Activated T-helper 1 cell treated with anti-CD3 and anti-CD28 coated beads, Interleukin-12 subunit alpha, Interleukin-12 subunit beta, Interleukin-2, Interleukin-4 antibody, amounts not matched to agents 30 ng/mL and 10 ng/mL and 1 ng/mL, durations not matched to agents 14 hours and 24 hours and 36 hours (primary cell): ENCODE measurements at places on chromosomes 12 and 14. TPM values are rescaled to one million over a fixed set of nuclear protein-coding genes. Genes with fewer than 3 reads are reported as not detected.
A peak's percentile ranks its signal among the peaks of the same experiment; 100 is the strongest.

GRCh38 chr12:40820794-40821484 is 128.7 kb downstream of the CNTN1 start:
- no peaks in the 10 kb centered on the region for H3K4me1 ChIP-seq
- no peaks in the 10 kb centered on the region for H3K27me3 ChIP-seq
- DNase-seq, result no peak

DNA sequence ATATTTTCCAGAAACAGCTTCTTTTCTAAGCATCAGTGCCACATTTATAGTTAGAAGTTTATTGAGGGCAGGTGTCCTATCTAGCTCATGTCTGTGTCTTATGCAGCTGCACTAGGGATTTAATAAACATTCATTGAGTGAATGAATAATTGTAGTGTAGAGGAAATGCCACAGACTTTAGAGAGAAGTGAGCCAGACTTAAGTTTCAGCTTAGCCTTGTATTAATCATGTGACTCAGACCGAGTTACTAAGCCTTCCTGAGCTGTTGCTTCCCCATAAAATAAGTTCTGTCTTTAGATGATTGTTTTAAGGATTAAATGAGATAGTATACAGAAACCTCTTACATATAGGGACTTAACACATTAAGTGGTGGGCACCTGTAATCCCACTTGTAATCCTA is 236.1 kb upstream of the DDHD1 start:
- H3K4me1 ChIP-seq, result no peaks in the 10 kb centered on the region
- H3K27ac ChIP-seq, result no peak overlapping the region
- H3K27me3 ChIP-seq, result no peaks in the 10 kb centered on the region
- DNase-seq, result no peak
- H3K4me3 ChIP-seq, result no peak overlapping the region
- H3K36me3 ChIP-seq, result no peaks in the 10 kb centered on the region

Gene KRT74
- not detected in 2 replicates for total RNA-seq

GRCh38 chr14:64387232-64387781 is 846 bp upstream of the MTHFD1 start:
- peaks cover 18% of the 10 kb centered on the region for H3K36me3 ChIP-seq
- H3K4me3 ChIP-seq, result peak overlapping the region; percentile 97
- peak overlapping the region; percentile 90 for H3K27ac ChIP-seq
- H3K4me1 ChIP-seq, result peaks cover 24% of the 10 kb centered on the region

Gene ERP27
- 2.2 and 2.3 TPM in 2 replicates for total RNA-seq

GRCh38 chr12:125604976-125605375 is 539.7 kb downstream of the AACS start:
- H3K4me3 ChIP-seq, result no peak overlapping the region
- no peaks in the 10 kb centered on the region for H3K36me3 ChIP-seq
- no peak for DNase-seq
- H3K4me1 ChIP-seq, result no peaks in the 10 kb centered on the region

GRCh38 chr12:99146730-99147129 is 500.8 kb upstream of the GARIN6 start:
- no peaks in the 10 kb centered on the region for H3K27me3 ChIP-seq
- no peak overlapping the region for H3K27ac ChIP-seq
- DNase-seq, result no peak
- H3K4me3 ChIP-seq, result no peak overlapping the region
- H3K4me1 ChIP-seq, result no peaks in the 10 kb centered on the region
- H3K36me3 ChIP-seq, result no peaks in the 10 kb centered on the region

DNA sequence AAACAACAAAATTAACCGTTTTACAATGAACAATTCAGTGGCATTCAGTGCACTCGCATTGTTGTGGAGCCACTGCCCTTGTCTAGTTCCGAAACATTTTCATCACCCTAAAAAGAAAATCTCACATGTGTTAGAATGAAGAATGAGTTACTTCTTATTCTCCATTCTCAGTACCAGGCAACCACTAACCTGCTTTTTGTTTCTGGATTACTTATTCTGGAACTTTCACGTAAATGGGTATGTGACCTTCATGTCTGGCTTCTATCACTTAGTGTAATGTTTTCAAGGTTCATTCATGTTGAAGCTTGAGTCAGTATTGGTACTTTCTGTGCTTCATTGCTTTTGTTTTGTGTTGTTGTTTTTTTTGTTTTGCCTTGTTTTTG is 15.6 kb downstream of the RCOR1 start:
- H3K36me3 ChIP-seq, result peaks cover 7% of the 10 kb centered on the region
- no peak for DNase-seq
- peak overlapping the region; percentile 72 for H3K27ac ChIP-seq
- H3K4me3 ChIP-seq, result no peak overlapping the region
- H3K4me1 ChIP-seq, result peaks cover 22% of the 10 kb centered on the region
